ENCODE measurements at places on chromosomes 12 and 14. TPM values are rescaled to one million over a fixed set of nuclear protein-coding genes. Genes with fewer than 3 reads are reported as not detected.
A peak's percentile ranks its signal among the peaks of the same experiment; 100 is the strongest.

The EPYC gene
- not detected for total RNA-seq

DNA sequence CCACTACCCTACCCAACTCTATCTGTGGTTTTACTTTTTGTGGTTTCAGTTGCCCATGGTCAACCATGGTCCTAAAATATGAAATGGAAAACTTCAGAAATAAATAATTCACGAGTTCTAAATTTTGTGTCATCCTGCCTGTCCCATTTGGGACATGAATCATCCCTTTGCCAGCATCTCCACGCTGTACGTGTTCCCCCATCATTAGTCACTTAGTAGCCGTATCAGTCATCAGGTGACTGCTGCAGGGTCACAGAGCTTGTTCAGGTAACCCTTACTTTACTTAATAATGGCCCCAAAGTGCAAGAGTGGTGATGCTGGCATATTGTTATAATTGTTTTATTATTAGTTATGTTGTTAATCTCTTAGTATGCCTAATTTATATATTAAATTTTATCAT, 209.9 kb downstream of the ITPR2 start:
- DNase-seq, result no peak

GRCh38 chr14:53549956-53550355, 396.8 kb upstream of the DDHD1 start:
- no peak for DNase-seq

The RASSF8 gene
- total RNA-seq, result 47.0 TPM

DNA sequence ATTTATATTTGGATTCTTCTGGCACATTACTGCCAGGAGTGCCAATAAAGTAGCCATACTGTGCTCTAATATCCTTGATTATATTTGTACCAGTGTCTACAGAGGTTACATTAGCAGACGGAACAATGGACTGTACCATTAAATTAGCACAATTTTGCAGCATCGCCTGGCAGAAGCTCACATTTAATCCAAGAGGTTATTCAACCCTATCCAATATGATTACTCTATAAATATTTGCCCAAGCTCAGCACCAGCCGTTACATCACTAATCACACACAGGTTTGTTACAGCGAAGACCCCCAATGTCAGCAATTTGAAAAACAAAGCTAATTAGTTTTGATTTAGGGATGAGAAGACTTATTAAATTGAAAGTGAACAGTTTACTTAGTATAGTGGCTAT, 16.9 kb upstream of the MGST1 start:
- no peak for DNase-seq

The CYP27B1 gene
- 1.8 TPM for total RNA-seq

GRCh38 chr12:31009976-31010375, 63.7 kb upstream of the DDX11 start:
- peak; percentile 20 for DNase-seq
